ENCODE measurements at places on chromosomes 1 and 21.

DNA sequence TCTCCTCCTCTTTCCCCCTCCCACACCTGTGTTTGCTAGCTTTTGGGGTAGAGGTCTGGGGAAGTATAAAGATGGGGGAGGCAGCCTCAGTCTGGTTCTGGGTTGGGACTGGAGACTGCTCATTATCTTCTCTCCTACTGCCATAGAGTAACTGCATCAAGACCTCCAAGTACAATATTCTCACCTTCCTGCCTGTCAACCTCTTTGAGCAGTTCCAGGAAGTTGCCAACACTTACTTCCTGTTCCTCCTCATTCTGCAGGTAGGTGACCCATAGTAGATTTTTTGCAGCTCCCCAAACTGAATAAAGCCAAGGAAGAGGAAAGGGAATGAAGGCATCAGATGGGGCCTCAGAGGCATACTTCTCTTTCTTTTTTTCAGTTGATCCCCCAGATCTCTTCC is 5.3 kb downstream of the ATP8B2 start:
- no peak for DNase-seq

DNA sequence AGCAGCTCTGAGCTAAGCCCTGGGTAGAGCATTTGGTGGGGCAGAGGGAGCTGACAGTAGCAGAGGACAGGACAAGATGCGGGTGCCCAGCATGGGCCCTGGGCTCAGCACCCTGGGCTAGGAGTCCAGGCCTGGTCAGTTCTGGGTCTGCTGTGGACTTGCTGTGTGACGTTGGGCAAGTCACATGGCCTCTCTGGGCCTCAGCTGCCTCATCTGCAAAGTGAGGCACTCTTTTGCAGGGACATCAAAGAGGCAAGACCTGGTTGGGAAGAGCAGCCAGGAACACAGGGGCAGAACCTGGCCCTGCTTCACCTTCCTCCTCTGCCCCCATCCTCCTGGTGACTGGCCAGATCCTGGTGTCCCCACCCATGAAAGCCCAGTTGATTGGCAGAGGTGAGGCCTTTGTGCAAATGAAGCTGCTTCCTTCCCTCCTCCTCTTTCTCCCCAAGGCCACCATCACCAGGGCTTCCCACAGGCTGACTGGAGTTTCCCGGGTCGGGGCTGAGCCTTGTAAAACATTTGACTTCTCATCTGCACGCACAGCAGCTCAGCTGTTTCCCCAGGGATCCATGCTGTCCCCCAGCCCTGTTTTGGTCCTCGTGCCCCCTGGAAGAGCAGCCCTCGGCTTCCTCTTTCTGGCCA is 350.5 kb downstream of the MATN1 start:
- DNase-seq = no peak

- no peak for DNase-seq
Observed at GRCh38 chr1:54012008-54012325, 6.0 kb downstream of the LDLRAD1 start.

DNA sequence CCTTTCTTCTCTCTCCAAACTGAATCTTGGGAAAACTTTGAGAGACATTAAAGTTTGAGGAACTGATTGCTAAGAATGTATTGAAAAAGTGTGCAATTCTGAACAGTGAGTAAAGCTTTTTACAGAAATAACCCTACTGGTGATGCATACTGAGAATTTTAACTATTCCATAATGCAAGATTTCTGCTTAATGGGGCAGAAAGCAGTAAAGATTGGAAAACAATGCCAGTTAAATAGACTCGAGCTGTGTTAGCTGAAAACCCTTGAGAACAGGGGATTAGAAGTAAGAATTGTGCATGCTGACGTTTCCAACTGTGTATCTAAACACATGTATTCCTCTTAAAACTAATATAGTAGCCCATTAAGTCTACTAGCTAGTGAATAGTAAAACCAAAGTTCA is 1500.2 kb upstream of the PRMT6 start:
- DNase-seq = no peak

DNA sequence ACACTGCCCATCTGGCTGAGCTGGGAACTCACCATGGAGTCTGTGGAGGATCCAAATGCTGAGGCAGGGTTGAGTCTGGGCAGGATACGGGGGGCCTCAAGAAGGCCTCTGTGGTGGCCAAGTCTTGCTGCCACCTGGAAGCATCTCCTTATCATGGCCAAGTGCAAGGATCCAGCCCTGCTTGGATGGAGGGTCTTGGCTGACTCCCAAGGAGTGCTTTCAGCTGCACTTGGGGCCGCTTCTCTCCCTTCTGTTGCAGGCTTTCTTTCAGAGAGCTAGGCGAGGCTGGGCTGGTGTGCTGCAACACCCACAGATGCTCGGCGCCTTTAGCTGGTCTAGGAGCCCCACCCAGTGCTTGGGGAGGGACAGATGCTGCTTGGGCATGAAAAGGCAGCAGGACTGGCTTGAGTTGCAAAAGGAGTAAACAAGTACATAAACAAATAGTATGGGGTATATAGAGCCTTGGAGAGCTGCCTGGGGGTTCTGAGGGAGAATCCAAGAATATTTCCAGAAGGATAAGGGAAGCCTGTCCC is at the start of gene THEM5:
Gene THEM5 (minus strand): TSS at position 302 of the 533 bp plus-strand sequence. CDS start 147 bp downstream, at position 155.
- DNase-seq = no peak

DNA sequence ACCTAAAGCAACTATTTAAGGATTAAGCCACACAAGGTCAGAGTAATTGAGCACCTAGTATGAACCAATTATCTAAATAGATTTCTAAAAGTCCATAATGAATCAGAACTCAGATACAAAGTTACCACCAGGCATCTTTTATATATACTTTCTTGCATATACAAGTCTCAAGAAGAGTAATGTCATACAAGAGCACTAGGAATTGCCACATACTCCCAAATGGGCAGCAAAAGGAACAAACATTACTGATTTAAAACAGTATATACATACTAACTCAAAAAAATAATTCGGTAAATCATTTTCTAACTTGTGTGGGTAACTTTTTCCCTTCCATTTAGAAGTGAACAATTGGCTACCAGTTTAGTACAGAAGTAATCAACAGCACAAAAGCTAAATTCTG is 22.1 kb downstream of the SERBP1 start:
- DNase-seq = no peak

- peak; percentile 39 for DNase-seq
Observed at GRCh38 chr1:241253471-241253870, 103.5 kb downstream of the RGS7 start.

GRCh38 chr1:112748396-112748795 is 33.3 kb upstream of the PPM1J start:
- DNase-seq = no peak

DNA sequence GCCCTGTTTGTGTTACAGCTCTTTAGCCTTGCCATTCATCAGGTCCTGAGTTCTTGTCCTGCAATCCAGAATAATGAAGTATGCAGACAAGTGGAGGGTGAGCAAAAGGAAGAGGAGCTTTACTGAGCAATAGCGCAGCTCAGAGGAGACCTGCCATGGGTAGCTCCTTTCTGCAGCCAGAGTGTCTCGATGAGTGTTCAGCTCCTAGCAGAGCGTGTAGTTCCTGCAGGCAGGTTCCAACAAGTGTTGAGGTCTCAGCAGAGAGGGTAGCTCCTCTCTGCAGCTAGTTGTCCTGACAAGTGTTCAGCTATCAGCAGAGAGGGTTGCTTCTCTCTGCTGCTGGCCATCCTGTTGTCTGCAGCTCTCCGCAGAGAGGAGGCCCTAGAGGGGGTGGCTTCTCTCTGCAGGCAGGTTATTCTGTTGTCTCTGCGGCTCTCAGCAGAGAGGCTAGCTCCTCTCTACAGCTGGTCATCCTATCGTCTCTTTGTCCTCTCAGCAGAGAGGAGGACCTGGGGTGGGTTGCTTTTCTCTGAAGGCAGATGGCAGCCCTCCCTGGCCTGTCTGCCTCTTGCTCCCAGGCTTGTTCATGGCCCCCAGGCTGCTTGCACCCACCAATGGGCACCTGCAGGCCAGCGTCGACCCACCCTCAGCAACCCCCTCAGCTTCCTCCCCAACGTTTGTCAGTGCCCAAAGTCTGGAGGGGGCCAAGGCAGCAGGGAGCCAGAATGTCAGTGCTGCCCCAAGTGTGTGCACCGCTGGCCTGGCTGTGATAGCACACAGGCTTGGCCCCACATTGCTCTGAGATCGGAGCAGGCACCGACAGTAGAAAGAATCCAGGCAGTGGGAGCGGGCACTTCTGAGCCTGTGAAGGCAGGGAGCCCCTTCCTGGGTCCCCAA is 112.5 kb upstream of the RUNX3 start:
- no peak for DNase-seq

DNA sequence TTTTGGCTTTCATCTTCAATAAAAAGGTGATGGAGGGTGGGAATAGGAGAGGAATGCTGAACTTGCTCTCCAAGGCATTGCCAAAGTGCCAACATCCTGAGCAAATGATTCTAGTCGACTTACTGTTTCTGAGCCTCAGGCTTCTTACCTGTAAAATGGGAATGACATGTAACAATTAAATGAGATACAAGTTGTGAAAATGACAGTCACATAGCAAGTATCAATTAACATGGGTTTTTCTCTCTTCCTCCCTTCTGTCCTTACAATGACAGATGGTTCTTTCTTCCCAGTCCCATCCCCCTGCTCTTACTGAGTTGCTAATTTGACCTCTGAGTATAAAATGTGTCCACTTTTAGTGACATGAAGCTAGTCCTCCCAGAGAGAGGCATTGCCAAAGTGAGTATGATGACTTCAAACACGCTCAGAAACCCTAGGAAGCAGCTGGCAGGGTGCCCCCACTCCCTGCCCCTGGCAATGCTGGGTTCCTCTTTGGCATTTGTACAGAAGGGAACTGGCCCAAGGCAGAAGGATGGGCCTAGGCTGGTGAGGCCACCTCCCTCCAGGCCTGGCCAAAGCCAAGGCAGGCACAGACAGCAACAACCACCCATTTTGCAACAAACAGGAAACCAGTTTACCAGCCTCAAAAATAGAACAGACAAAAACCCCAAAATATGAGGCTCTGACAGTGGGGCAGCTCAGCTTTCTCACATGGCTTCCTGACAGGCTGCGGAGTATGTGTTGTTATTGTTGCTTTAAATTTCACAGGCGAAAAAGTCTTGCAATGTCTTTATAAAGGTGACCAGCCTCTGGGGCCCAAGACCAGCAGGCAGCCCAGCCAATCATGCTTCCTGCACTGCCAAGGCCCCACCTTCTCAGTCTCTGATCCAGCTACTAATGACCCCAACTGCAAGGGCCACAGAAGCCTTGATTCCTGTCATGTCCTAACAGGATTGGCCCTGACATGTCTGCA is 115.9 kb downstream of the HIVEP3 start:
- no peak for DNase-seq

- DNase-seq = no peak
Observed at GRCh38 chr1:99538618-99538956, 107.3 kb upstream of the PALMD start.

- DNase-seq = no peak
Observed at GRCh38 chr21:33514229-33514628, 22.7 kb upstream of the DNAJC28 start.

DNA sequence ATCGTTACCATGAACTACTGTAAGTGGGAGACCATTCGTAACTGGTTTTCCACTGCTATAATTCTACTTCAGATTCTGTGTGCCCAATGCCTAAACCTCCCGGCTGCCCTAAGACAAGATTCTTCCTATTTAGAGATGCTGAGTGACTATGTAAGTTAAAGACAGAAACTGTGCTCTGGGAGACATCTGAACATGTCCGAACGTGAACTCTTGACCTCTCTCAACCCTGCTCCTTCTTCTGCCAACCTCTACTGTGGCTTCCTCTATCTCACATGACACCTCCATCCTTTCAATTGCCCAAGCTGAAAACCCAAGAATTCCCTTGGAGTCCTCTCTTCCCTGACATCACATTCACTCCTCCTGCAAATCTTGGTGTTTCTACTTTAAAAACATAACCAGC is 182.9 kb downstream of the AKT3 start:
- DNase-seq = no peak

- DNase-seq = no peak
Observed at GRCh38 chr1:15132965-15133364, 20.6 kb upstream of the TMEM51 start.

DNA sequence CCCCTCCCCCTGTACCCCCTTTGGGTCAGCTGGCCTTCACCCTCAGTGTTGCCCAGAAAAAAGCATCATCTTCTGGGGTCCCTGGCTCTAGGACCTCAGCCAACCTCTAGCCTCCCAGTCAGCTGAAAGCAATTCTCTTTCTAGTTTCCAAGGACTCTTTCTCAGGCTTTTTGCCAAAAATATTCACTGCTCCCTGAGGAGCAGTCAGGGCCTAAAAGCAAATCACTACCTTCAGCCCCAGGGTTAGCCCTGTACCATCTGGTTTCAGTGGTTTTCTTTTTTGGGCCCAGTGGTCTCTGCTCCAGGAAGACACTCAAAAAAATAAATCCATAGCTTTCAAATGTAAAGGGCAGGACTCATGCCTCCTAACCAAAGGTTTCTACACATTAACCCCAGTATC is 3.1 kb upstream of the LMOD1 start:
- no peak for DNase-seq

DNA sequence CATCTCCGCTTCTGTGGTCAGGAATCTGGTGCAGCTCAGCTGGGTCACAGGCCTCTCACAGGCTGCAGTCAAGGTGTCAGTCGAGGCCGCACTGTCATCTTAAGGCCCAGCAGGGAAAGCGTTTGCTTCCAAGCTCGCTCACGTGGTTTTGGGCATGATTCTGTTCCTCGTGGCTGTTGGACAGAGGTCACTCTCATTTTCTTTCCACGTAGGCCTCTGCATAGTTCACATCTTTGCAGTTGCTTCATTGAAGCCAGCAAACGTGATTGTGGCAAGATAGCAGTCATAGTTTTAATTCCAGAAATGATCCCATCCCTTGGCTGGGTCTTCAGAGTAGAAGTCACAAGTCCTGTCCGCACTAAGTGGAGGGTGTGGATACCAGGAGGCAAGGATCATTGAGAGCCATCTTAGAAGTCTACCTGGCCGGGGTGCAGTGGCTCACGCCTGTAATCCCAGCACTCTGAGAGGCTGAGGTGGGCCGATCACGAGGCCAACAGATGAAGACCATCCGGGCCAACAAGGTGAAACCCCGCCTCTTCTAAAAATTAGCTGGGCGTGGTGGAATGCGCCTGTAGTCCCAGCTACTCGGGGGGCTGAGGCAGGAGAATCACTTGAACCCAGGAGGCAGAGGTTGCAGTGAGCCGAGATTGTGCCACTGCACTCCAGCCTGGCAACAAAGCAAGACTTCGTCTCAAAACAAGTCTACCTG is 24.5 kb downstream of the NECAP2 start:
- DNase-seq = no peak

- DNase-seq = no peak
Observed at GRCh38 chr21:37770461-37770860, 145.8 kb downstream of the KCNJ6 start.

- peak; percentile 93 for DNase-seq
Observed at GRCh38 chr1:172976222-172977041, 74.3 kb downstream of the TNFSF18 start.

GRCh38 chr1:172468296-172468695 is 24.4 kb upstream of the PIGC start:
- no peak for DNase-seq

GRCh38 chr1:198054510-198054909 is 102.3 kb upstream of the NEK7 start:
- no peak for DNase-seq
